ENCODE measurements at places on chromosomes 7 and 10.

DNA sequence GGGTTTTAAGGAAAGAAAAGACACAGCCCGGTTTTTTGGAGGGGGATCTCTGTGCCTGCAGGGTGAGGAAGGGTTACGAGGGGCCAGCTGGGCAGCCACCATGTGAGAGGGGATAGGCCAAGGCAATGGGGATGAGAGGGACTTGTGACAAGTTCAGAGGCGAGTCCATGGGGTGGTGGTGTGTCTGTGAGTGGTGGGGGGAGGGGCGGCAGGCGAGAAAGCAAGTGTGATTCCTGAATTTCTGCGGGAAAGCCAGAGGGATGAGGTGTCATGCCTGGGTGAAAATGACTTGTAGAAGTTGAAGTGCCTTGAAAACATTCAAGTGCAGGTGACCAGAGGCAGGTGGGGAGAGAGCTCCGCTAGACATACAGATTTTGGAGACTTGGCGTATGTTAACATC lies 61.0 kb upstream of the RNF32 start:
- no peak for DNase-seq

DNA sequence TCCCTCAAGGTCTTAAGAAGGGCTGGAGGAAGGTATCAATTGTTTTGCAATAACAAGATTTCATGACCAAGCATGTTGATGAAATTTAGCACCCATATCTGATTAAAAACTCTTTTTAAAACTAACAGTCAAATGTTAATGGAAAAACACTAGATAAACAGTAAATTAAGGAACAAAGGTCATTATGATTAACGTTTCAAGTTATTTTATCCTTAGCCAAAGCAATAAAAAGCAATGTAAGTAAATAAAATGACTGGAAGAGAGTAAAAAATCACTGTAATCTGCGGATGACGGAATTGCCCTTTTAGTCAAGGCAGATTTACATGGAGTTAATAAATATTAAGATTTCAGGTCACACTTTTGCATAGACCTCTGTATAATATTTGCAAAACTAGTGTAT lies 179.5 kb upstream of the KLF6 start:
- no peak for DNase-seq

DNA sequence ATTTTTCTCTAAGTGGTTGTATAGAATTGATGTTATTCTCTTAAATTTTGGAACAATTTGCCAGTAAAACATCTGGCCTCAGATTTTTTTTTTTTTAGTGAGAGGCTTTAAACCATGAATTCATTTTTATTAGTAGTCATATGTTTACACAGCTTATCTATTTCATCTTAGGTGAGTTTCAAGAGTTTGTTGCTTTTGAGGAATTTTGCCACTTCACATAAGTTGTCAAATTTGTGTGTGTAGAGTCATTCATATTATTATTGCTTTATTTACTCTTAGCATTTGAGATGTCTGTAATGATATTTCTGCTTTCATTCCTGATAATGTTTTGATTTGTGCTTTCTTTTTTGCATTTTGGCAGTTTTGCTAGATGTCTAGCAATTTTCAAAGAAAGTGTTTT lies 132.1 kb downstream of the CCSER2 start:
- DNase-seq, result no peak

DNA sequence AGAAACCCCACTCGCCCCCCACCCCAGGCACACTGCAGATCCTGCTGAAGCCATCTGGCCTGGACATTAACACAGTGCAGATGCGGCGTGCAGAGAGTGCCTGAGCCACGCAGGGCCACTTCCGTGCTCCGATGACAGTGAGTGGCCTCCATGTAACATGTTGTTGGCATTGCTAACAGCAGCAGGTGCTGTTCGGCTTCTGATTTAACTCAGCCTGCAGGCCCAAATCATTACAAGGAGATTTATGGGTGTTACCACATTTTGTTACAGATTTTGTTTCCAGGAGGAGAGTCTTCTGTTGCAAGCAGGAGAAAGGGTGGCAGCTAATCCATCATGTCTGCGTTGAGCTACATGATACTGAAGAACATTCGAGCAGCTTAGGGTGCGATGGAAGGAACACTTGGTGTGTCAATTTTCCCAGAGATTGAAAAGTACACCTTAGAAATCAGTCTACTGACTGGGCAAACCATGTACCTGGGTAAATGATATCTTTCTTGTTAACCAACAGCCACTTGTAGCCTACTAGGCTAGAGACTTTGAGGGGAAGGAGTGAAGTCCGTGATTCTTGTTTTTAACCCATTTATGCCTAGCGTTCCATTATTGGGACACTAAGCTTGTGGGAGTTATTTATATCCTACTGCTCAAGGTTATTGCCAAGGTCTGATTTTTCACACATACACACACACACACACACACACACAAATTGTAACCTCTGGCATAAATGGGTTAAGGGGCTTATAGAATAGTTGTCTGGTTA lies 90.0 kb downstream of the JCAD start:
- no peak for DNase-seq

- DNase-seq, result no peak
Observed at GRCh38 chr7:76423666-76424412, 911 bp upstream of the ZP3 start.

GRCh38 chr7:131027287-131027773 lies 293.3 kb upstream of the KLF14 start:
- peak; percentile 93 for DNase-seq

DNA sequence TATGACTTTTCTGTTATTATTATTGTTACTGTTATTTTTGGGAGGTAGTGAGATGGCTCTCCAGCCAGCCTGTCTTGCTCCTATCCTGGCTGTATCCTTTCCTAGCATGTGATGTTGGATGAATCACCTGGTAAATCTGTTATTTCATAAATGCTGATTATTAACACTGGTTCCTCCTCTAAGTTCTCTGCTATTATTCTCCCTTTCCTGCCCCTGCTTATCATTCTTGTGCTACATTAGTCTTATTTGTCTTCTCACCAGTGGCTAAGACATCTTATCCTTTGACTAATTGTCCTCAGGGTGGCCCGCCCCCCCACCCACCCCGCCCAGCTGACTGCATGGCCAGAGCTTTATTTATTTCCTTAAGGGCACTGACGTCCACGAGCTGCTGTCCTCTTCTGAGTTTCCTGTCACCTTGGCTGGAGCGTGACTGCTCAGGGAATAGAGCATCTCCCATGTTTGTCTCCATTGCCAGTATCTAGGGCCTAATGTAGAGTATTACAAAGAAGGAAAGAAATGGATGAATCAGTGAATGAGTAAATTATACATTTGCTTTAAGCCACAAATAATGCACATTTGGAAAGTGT lies 110.1 kb upstream of the KLF6 start:
- peak; percentile 69 for DNase-seq

- DNase-seq, result no peak
Observed at GRCh38 chr10:10662716-10663408, 354.8 kb upstream of the CELF2 start.

- no peak for DNase-seq
Observed at GRCh38 chr10:99791831-99792230, 9.4 kb downstream of the ABCC2 start.

GRCh38 chr7:140085447-140085846 lies 22.7 kb upstream of the PARP12 start:
- no peak for DNase-seq

- peak; percentile 94 for DNase-seq
Observed at GRCh38 chr10:29160150-29160617, 128.7 kb upstream of the LYZL1 start.

DNA sequence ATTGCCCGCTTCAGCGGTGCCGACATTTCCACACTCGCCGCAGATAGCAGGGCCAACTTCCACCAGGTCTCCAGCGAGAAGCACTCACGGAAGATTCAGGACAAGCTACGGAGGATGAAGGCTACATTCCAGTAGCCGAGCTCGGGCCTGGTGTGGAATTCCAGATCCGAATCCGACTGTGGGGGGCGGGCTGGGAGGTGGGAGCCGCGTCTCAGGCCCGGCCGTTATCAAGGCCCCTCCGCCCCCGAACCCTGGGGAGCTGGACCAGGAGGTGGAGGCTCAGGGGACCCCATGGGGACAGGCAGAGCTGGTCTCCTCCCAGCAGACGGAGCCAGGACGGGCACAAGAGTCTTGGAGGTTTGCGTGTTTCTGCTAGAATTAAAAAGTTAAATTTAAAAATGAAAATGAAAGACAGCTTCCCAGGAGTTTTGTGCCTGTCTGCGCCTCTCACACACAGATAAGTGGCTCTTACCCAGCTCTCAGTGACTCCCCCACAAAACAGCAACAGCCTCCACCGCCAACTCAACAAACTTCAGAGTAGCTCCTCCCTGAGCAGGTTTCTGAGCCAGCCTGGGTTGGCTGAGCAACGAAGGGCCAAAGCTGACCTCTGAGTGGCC lies 5.2 kb upstream of the UTF1 start:
- DNase-seq, result no peak

- no peak for DNase-seq
Observed at GRCh38 chr7:32802305-32802910, 89.2 kb downstream of the KBTBD2 start.

DNA sequence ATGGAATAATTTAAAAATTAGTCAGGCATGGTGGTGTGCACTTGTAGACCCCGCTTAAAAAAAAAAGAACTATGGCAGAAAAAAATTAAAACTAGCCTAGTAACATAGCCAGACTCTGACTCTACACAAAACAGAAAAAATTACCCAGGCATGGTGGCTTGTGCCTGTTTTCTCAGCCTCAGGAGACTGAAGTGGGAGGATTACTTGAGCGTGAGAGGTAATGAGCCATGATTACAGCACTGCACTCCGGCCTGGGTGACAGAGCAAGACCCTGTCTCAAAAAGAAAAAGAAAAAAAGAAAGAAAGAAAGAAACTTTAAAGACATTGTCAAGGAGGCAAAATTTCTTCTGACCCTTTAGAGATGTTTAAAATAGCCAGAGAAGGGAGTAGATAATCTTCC lies 109.0 kb upstream of the TMEM106B start:
- no peak for DNase-seq

DNA sequence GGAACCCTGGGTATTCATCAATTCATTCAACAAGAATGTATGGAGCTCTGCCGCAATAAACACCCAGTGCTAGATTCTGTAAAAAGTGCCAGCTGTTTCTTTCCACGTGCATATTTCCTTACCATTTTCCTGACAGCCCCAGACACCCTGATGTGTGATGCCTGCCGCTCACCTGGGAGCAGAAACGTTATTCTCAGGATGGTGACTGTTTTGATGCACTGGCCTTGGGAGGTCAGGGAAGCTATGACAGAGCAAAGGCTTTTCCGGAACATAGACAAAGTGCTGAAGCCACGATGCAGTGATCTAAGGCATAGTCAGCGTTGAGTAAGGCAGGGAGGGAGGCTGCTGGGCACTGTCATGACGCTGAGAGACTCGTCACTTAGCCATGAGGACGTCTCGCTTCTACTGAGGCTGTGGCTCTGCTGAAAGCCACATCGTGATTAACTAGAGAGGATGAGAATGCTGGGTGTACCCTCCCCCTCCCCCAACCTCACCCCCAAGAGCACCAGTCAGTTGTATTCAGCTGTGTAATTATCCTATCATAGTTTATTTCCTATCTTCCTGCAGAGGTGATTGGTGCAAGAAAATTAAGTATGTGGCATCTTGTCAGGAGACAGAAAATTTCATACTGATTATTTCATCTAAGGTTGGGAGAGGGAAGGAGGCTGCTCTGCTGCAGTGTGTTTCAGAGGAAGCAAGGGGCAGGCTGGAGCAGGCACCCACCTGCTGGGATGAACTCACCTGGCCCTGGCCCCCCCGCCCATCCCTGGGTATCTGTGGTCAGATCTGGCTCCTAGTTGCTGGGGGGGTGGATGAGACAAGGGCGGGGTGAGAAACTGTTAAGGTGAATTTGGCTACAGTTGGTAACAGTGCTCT lies 48.8 kb upstream of the SMNDC1 start:
- DNase-seq, result peak; percentile 99

GRCh38 chr7:35519971-35520809 lies 174.7 kb downstream of the HERPUD2 start:
- DNase-seq, result peak; percentile 78

GRCh38 chr10:25522946-25523608 lies 348.3 kb downstream of the GPR158 start:
- DNase-seq, result no peak

- peak; percentile 97 for DNase-seq
Observed at GRCh38 chr7:47783456-47784223, 164.6 kb downstream of the PKD1L1 start.

DNA sequence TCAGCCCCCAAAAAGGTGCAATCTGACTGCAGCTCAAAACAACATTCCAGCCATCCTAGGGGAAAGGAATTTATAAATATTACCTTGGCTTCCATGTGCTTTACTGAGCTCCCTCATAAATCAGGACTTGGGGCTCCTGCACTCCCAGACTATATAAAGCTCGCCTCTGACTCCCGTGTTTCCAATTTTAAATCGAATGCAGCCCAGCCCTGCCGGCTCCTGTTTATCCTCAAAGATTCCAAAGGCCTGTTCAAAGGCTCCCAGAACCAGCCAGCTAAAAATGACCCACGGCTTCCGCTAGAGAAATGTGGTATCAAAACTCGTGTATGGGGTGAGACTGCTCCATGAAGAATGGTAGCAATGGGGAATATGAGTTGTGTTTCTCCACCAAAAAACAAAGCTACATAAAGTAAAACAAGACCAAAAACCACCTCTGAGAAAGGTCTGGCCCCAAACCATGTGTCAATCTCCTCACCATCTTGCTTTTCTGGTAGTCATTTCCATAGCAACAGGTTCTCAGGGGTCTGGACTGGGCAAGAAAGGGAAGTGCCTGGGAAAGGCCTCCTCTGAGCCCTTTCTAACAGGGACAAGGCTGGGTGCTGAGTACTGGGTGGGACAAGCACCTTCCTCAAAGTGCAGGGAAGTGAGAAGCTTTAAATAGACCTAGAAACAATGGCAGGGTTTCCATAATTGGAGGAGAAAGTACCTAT lies 5.1 kb downstream of the CALML3 start:
- no peak for DNase-seq

- DNase-seq, result no peak
Observed at GRCh38 chr7:46741938-46742540, 821.0 kb upstream of the IGFBP3 start.

DNA sequence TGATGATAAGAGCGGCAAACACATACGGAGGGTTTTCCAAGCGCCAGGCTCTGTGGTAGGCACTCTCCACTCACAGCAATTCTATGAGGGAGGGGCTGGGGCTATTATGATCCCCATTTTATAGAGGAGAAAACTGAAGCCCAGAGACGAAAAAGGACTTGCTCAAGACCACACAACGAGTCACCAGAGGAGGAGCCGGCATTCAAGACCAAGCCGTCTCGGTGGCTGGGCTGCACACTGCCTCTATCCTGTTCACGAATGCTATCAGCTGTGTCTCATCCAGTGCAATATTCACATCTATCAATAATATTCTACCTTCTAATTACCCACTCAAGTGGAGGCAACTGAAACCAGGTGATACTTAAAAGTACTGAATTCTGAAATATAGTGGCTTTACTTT lies 67.8 kb upstream of the NMT2 start:
- DNase-seq, result peak; percentile 69

Data from ELR (cell line).